T-helper 2 cell treated with Interferon-gamma antibody and Interleukin-4, amounts not matched to agents 5 μg/mL and 100 μg/mL, for 36 hours (primary cell): ENCODE measurements at places on chromosomes 7 and 10.

GRCh38 chr7:13041368-13041988, 354.0 kb downstream of the ARL4A start:
- no peak for DNase-seq

DNA sequence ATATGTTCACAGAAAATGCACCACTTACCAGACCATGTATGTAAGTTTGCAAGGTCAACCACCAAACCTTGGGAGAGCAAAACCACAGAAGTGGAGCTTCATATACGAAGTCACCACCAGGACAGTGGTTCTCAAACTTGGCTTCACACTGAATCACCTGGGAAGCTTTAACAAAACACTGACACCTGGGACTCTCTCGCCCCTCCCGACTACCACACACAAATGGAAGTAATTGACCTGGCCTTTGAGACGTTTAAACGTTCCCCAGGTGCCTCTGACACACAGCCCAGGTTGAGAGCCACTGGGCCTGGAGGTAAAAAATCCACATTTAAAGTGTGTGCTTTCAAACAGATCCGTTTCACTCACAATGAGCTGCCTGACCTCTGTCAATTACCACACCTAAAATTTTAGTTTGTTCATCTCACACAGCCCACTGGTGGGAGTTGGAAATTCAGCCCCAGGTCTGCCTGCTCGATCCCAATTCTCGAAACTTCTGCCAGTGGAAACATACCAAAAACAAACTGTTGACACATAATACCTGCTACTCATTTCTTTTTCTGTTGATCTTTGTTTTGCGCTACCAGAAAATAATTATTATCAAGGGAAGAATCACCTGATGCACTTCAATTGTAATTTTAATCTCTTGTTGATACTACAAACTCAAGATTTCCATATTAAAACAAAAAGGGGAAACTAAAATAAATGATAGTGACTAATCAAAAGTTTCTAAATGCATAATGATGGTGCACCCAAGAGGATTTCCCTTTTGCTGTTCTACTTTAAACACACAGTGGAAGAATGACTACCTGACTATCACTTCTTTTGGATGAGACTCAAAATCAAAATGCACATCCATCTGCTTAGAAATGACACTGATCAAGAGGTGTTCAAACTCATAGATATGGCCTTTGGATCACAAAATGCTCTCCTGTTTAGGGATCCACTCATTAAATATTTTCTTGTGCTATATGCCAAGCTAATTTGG, 26.6 kb downstream of the CDNF start:
- DNase-seq = no peak

GRCh38 chr10:44253769-44254462, 131.0 kb downstream of the CXCL12 start:
- no peak for DNase-seq

DNA sequence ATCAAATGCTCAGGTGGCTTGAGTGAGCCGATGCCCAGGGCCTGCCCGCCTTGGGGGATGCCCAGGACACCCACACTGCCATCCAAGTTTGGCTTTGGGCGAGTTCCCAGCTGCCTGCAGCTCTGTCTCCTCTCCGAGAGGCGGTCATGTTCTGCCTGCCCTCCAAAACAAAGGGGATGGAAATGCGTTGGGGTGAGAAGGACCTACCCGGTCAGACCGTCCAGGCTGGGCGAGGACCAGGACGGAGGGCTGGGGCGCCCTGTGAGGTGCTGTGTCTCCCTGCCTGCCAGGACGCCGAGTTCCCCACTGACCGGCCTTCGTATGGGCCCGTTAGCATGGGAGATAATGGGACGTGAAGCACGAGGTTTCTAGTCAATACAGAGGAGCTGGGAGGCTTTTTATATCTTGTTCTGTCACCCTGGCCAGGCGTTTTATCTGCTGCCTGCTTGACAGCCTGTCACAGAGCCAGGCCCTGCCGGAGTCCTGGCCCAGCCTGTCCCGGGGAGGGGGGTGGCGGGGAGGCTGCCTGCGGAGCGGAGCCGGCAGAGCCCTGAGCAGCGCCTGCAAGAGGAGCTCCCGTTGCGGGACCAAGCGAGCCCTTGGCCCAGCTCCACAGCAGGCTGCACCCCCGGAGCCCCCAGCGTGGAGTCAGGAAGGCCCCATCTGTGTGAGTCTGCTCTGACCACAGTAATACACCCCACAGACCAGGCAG, 22.0 kb upstream of the ELFN1 start:
- DNase-seq = no peak

GRCh38 chr10:62511656-62512055, 137.5 kb downstream of the ZNF365 start:
- no peak for DNase-seq
